HEK293T (cell line): ENCODE measurements at places on chromosomes 11 and 22.

DNA sequence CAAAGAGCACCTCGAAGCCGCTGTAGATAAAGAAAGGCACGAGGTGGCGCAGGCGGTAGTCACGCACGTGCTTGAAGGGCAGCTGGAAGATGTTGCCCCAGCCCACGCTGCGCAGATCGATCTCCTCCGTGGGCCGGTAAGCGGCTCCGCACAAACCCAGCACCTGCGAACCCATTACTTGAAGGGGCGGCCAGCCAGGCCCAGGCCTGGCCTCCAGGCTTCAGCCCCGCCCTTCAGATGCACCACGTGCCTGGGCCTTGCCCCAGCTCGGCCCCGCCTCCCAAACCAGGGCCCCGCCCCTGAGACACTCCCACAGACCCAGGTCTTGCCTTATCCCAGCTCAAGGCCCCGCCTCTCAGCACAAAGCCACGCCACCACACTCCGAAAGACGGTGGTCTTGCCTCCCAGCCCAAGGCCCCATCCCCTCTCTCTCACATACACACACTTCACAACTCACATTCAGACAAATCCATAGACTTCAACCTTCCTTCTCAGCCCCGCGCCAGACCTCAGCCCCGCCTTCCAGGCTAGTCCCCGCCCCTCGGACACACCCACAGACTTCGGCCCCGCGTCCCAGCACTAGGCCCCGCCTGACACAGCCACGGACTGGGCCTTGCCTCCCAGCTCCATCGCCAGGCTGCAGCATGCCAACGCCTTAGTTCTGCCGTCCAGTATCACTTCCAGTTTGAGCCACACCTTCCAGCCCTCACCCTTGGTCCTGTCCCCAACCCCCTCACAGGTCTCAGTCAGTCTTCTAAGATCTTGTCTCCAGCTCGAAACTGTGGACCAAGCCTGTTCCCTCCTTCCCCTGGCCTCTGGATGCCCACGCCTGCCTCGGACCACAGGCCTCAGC is 7.0 kb downstream of the UNC93B1 start:
- DNase-seq = peak; percentile 93

DNA sequence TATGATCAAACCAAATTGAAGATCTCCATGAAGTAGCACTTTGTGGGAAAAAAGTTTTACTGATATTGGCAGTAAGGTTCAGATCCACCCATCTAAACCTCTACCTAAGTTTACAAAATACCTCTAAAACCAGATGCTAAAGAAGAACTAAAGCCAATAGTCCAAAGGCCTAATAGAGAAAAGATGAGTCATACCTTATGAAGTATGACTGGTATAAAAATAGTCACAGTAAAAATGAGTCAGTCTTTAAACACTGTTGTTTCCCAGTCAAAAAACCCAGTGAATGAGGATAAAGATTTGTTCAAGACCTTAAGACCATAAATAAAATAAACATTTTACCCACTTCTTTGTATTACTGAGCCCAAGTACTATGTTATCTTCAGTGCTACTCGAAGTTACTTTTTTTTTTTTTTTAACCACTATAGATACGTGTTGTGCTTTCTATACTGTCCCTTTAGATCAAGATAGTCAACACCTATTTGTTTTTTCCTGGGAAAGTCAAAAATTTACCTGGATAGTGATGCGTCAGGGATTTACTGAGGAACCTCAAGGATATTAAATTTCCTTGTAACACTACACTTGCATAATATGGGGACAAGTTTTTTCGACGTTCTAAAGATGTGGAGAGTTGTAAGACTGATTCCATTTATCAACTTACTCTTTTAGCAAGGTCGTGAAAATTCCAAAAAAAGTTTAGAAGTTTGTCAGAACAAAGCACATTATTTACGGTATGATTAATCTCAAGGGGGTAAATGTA is 87.3 kb downstream of the CCDC73 start:
- no peak for DNase-seq

- no peak for DNase-seq
Measured at GRCh38 chr22:28310299-28310698, 369.3 kb downstream of the TTC28 start.

GRCh38 chr22:19361501-19362103 is 69.9 kb downstream of the HIRA start:
- peak; percentile 3 for DNase-seq

DNA sequence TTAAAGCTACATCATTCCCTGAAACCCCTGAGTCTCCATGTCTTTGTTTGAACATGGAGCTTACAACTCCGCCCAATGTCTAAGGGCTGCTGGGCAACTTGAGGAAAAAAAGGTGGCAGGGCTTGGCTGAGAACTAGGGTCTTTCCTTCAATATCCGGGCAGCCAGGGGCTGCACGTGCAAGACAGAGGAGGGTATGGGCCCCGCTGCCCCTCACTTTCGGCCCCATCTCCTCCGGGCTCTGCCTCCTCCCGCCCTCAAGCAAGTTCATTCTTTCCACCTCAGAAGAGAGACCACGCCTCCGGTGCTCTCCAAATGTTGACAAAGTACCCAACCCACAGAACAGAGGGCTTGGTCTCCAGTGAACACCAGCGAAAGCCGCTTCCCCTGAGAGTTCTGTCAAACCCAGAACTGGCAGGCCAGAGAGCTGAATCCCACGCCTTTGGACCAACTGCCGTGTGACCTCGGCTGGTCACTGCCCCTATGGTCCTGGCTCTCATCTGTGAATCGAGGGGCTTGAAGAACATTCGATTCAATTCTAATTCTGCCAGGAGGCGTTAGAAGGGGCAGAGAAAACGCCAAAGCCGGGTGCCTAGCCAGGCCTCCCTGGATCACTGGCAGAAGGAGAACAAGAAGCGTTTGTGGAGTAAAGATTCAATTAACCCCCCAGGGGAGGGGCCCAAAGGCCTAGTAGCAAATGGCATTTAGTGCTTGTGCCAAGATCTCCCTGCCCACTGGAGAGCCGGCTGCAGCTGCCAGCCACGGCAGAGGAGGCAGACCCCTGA is 7.3 kb downstream of the PDGFB start:
- DNase-seq = no peak

DNA sequence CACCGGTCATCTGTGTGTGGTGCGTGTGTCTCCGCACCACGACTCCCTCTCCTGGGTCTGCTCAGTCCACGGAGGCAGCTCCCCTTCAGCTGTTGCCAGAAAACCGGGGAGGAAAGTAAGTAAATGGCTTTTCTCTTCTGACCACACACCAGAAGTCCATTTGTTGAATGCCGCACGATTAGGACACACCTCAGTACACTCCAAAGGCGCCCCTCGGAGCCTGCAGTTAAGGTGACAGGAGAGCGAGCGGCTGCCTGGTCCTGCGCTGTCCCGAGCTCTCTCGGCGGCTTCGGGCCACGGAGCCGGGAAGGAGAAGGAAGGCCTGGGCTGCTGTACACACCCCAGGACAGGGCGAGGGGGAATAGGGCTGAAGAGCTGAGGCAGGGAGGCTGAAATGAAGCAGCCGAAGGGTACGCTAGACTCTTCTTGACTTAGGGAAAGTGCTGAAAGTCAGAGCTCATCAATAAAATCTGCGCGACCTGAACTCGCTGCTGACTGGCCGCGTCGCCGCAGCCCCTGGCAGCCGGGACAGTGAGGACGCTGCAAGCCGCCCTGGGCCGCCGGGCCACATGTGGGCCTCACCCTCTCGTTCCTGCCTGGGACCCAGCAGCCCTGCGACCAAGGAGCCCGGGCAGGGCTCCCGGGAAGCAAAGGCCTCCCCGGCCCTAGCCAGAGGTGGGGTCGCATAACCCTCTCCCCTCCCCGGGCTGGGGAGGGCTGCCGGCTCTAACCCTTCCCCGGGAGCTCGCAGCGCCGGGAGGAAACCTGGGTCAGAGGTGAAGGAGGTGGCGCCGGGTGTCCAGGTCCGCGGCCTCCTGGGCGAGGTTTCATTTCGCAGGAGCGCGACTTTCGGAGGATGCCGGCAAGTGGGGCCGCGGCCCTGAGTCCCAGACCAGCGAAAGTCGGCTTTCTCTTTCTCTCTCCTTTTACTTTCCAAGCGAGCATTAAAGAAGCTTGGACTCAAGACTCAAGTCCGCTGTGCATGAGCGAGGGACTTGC is 1.6 kb upstream of the PAX6 start:
- peak; percentile 20 for DNase-seq
